ENCODE measurements at places on chromosomes 3 and 15. TPM values are rescaled to one million over a fixed set of nuclear protein-coding genes. Genes with fewer than 3 reads are reported as not detected.

SUCLG2 gene
- 40.2 TPM for total RNA-seq

MELTF gene
- total RNA-seq: 42.9 TPM

PLAAT1 gene
- total RNA-seq: 0.49 TPM

- H3K27ac ChIP-seq: peak overlapping the region; percentile 97
- peaks cover 14% of the 10 kb centered on the region for H3K36me3 ChIP-seq
- H3K4me3 ChIP-seq: peak overlapping the region; percentile 92
- DNase-seq: peak; percentile 90
- H3K4me1 ChIP-seq: peaks cover 29% of the 10 kb centered on the region
Observed at GRCh38 chr3:63912768-63913588, 795 bp upstream of the SCAANT1 start.

DNA sequence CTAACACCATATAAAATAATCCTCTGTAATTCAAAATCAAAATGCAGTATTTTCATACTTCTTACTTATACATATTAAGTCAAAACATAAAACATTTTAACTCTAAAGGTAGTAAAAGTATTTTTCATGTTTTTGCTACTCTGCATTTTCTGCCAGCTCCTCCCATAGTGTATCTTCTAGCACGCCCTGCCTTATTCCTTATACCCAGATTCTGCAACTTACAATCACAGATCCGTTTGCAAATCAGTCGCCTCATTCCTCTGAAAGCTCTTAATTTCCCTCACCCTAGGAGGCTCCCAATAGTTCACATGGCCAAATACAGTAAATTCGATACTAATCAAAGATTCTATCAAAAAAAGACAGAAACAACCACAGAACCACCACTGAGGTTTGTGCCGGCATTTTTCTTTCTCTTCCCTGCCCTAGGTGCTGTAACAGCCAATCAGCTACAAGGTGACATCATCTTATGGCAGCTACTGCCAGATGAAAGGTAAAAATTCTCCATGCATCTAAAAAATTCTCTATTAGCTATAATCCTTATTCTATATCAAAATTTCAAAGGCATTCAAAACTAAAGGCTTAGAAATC lies 72.9 kb downstream of the CLASP2 start:
- H3K36me3 ChIP-seq: peaks cover 5% of the 10 kb centered on the region
- H3K27ac ChIP-seq: no peak overlapping the region
